ENCODE measurements at places on chromosomes 3 and 15. TPM values are rescaled to one million over a fixed set of nuclear protein-coding genes. Genes with fewer than 3 reads are reported as not detected.
A peak's percentile ranks its signal among the peaks of the same experiment; 100 is the strongest.

DNA sequence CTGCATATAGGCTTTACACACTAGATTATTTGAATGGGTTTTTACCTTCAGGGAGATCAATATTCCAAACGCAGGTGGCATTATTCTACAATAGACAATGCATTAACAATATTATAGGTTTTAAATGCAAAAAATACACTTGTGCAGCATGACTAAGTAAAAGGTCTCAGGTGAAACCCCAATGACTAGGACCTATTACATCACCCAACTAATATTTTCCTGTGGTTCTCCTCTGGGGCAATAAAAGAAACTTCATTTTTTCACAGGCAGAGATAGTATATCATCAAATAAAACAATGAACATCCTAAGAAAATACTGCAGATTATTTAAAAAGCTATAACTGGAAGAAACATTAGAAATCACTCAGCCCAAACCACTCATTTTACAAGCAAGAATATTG is 375.3 kb downstream of the ROBO1 start:
- DNase-seq, result peak; percentile 11

- no peak for DNase-seq
Measured at GRCh38 chr3:72959336-72959735, 37.3 kb upstream of the PPP4R2 start.

GRCh38 chr3:134836921-134837320 is 41.9 kb downstream of the EPHB1 start:
- no peak for DNase-seq

- DNase-seq, result peak; percentile 86
Measured at GRCh38 chr3:123632161-123632655, 47.4 kb upstream of the HACD2 start.

DNA sequence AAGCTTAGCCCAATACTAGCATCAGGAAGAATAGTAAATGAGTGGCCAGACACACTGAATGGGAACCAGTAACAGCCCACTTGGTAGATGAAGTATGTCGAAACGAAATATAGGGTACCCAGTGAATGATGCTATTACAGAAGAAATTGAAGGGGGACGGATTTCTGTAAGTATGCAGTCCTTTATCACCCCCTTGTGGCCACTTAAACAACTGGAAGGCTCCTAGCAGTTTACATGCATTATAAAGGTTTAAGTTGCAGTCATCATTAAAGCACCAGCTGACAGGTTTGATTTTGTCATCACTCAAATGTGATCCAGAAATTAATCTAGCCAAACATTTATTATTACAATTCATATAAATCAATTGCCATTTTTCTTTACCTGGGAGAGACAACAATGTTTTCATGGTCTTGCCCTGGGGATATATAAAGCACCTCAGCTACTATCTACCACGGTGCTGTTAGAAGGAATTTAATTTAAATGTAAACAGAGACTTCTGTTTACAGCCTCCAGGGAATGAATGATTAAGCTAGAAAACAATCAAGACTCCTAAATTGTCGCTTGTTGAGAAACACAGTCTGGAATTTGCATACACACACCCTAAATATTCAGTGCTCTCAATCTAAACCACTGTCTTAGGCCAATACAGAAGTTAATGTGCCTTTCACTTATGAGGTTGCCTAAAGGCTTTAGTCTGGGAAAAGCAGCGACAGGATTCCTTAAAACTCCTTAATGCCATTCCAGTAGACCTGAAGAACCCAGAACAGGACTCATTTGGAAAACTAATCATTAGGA is 7.8 kb downstream of the EIF1B start:
- peak; percentile 55 for DNase-seq

DNA sequence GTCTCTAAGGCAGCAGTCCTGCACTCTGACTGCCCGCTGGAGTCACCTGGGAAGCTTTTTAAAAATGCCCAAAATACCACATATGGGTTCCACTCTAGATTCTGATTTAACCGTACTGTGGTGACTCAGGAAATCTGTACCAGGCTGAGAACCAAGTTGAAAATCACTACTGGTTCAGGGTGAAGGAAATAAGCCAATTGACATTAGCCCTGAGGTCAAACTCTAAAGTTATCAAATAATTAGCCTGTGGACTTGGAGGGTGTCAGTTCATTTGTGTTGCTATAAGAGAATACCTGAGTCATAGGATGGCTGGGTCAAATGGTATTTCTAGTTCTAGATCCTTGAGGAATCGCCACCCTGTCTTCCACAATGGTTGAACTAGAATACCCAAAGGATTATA is 321.7 kb upstream of the ROPN1 start:
- DNase-seq, result no peak

- DNase-seq, result no peak
Measured at GRCh38 chr3:177530908-177531307, 333.6 kb upstream of the TBL1XR1 start.

DNA sequence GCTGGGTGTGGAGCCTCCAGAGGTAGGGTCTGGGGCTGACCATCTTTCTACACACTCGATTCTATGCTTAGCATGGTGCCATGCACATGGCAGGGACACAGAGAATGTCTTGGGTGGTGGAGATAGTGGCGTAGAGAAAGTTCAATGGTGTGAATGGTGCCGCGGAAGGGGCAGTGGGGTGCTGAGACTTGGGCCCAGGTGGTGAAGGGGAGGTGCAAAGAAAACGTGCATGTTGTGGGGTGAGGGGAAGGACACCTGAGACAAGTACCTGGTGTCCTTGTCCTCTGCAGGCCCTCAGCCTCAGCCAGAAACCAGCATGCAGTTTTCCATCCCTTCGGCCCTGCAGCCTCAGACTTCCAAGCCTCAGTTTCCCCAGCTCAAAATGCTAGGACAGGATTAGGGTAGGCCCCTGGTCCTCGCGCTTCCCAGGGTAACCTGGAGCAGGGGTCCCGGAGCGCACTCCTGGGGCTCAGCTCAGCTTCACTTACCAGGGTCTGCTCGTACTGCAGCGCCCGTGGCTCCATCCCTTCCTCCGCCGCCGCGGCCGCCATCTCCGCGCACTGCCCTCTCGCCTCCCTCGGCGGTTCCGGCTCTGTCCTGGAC is 375 bp downstream of the CLCN2 start:
- DNase-seq, result no peak

DNA sequence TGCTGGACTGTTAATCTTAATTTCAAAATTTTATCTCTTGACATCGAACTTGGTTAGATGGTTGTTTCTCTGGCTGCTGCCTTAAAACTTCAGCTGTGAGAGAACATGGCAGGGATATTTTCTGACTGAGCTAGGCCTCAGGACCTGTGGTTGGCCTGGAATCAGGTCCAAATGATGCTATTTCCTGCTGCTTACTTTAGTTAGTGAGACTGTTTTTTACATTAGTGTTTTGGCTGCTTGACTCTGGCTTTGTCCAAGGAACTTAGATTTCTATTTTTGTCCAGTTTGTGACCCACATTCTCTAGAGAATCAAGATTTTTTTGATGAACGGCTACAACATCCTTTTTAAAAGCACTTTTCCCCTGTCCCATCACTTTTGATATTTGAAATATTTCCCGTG is 497.9 kb upstream of the SGO1 start:
- DNase-seq, result peak; percentile 45

DNA sequence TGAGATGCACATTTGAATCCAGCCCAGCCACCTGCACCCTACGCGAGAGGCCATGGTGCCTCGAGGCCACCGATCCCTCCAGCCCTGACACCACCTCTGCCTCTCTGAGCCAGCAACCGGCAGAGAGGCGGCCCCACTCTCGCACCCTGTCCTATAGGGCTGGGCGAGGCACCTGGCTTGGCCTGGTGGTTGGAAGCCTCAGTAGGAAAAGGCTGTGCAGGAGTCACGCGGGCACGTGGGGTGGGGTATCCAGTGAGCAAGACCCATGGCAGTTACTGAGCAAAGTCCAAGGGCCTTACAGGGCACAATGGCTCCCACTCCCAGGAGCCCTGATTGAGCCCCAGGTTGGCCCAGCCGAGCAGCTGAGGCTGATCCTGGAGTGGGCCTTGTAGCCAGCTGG is 12.4 kb upstream of the DUSP7 start:
- DNase-seq, result no peak

DNA sequence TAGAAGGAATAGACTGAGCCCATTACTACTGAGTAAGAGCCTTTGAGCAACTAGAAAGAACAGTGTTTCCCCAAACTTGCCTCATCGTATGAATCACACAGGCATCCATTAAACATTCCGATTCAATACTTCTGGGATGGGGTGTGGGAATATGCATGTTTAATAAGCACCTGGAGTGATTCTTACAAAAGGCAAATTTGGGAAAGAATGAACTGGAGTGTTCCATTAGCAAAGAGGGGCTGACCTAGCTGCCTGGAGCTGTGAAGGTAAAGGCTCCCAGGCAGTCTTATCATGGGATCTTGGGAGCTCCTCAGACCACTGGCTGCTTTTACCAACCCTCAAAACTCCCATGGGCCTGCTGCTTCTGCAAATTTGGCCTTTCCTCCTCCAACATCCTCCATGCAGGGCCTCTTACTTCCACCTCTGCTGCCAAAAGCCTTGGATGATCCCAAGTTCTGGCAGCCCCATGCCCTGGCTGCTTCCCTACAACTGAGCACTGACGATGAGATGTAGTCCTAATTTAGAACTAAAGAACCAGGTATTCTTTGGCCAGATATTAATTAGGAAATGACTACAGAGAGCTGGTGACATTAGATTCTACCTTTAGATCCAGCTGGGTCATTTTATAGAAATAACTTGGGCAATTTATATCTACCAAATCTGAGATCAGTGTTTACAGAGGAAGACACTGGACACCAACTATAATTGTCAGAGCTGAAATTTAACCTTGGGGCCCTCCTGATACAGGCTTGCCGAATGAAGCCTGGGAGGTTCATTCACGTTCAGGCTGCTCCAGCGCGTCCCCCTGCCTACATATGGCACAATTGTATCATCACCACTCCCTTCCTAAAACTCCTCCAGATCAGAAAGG is 11.2 kb upstream of the HOMER2 start:
- no peak for DNase-seq

- DNase-seq, result no peak
Measured at GRCh38 chr3:100185847-100186246, 71.5 kb upstream of the FILIP1L start.

Gene KIF23
- total RNA-seq, result 103 TPM

Gene GOLGA6L10
- 0.07 TPM for total RNA-seq

Gene CELF6
- not detected for total RNA-seq

Gene SGO1
- 30.0 TPM for total RNA-seq

Gene OCA2
- not detected for total RNA-seq

Gene NANOGP8
- total RNA-seq, result not detected

Gene RHCG
- total RNA-seq, result not detected
